Bronchial epithelial cell (primary cell): ENCODE measurements at places on chromosomes 5 and 9.

DNA sequence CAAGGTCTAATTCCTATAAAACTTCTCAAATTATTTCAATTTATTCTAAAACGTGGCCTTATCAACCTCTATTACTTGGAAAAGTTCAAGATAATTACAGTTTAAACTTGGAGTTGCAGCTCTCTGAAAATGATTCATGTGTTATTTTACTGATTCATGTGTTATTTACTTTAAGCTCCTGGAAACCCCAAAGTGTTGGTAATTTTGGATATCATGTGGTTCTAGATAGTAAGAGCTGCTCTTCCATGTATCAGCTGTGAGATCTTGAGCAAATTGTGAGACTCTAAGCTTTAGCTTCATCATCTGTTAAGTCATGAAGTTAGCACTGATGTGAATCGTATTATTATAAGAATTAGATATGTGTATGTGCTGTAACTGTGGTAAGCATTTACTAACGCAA is 749.2 kb downstream of the TLE4 start:
- DNase-seq = peak; percentile 8

DNA sequence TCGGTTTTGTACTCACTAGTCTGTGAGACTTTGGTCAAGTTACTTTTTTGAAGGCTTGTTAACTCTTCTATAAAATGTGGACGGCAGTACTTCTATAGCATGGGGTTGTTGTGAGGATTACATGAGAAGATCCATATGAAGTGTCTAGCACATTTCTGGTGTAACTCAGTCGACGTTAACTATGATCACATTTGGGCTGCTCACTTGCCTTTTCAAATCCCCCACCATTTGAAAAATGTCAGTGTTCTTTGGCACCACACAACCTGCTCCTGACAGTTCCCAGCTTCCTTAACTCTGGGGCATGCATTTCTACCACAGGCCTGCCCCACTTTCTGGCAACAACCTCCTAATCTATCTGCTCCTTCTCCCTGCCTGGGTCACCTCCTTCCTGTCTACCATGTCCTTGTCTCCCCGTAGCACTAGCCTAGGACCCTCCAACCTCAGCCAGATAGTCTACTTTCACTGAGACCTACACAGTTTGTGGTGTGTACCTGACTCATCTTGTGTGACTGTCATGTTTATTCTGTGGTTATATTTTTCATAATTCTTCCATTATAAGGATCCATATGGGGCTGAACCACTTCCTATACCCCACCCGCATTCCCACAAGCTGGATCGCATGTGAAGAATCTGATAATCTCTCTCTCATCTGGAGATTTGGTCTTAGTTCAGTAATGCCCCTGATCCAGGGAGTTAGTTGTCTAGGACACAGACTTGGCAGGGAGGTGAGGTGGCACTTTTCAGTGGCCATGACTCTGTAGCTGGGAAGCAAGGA is 30.2 kb upstream of the BASP1 start:
- DNase-seq = peak; percentile 78

DNA sequence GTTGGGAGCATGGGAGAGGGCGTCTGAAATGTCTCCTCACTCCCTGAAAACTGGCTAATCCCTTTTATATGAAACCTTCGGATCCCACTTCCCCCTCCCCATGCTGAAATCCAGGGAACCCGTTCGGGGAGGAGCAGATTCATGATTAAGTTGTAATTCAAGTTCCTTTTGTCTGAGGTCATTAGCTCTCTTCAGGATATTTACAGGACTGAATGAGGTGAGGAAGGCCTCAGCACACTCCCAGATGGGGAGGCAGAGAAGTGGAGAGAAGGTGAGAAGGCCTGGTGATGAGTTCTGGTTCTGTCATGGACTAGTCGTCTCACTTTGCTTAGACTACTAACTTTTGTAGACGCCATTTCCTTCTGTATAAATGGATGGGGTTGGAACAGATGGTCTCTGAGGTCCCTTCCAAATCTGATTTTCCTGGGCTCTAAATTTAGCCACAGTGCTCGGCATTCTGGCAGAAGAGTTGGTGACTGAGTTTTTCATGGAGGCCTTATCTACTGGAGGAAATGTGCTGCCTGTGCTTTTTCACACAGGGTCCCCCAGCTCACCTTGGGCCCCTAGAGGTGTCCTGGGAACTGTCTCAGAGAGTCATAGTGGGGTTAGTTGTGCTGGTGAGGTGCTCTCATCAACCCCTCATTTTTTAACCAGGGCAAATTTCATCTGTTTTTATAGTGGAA is 62.3 kb downstream of the PRDM6 start:
- no peak for DNase-seq

GRCh38 chr5:170745481-170746071 is 37.9 kb upstream of the GABRP start:
- DNase-seq = no peak

GRCh38 chr5:125093776-125094175 is 347.3 kb upstream of the ZNF608 start:
- peak; percentile 92 for DNase-seq

GRCh38 chr9:134757216-134757975 is 115.8 kb downstream of the COL5A1 start:
- no peak for DNase-seq

- no peak for DNase-seq
These were observed 147.2 kb upstream of the IRX2 start for GRCh38 chr5:2898661-2899060.
